HFF-Myc (cell line): ENCODE measurements at places on chromosomes 16 and 17.

GRCh38 chr17:4334776-4335584 is 31.5 kb downstream of the UBE2G1 start:
- no peak for DNase-seq

DNA sequence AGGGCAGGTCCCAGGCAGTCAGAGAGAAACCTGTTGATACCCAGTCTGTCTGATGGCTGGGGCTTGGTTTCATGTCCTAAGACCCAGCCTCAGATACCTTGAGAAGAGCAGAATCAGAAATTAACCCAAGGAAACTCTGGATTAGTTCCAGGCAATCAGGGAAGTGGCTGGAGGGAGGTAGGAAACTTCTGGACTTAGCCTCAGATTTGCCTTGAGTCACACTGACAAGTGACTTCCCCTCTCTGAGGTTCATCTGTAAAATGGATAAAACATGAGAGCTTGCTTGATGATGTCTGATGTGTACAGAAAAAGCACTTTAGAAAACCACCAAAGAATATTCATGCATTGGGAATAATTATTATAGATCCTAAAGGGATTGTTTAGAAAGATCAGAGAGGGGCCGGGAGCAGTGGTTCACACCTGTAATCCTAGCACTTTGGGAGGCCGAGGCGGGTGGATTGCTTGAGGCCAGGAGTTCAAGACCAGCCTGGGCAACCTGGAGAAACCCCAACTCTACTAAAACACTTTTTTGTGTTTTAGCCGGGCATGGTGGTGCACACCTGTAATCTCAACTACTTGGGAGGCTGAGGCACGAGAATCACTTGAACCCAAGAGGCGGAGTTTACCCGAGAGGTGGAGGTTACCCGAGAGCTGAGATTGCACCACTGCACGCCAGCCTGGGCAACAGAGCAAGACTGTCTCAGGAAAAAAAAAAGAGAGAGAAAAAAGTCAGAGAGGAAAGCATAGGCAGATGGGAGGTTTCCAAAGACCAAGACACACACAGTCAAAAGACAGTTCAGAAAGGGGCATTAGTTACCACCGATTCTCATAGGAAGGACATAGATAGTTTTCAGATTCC is 3.8 kb downstream of the CIITA start:
- DNase-seq, result no peak

DNA sequence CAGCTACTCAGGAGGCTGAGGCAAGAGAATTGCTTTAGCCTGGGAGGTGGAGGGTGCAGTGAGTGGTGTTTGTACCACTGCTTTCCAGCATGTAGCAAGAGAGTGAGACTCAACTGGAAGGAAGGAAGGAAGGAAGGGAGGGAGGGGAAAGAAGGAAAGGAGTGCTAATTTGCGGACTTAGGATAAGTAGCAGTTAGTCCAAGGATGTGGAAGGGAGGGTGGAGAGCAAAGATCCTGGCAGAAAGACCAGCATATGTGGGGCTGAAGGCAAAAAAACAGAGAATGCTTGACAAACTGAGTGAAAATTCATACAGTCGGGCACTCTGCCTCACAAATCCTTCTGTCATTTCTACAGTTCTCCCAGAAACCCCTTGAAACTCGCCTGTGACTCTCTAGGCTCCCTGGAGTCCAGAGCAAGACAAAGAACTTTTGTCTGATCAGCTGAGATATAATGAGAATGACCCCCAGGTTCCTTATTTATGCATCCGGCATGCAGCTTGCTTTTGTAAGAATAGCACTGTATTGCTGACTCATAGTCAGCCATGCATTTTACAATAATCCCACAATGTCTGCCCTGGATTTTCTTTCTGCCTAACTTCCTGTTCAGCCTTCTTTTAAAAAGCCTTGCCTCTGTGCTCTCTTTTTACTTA is 31.5 kb downstream of the CDK5RAP3 start:
- DNase-seq, result peak; percentile 25

- DNase-seq, result no peak
These were observed 13.8 kb downstream of the USP22 start for GRCh38 chr17:21029036-21029435.

- no peak for DNase-seq
These were observed 240.8 kb downstream of the STX8 start for GRCh38 chr17:9334536-9335446.

- DNase-seq, result no peak
These were observed 110.8 kb upstream of the DNAH9 start for GRCh38 chr17:11487469-11487868.

DNA sequence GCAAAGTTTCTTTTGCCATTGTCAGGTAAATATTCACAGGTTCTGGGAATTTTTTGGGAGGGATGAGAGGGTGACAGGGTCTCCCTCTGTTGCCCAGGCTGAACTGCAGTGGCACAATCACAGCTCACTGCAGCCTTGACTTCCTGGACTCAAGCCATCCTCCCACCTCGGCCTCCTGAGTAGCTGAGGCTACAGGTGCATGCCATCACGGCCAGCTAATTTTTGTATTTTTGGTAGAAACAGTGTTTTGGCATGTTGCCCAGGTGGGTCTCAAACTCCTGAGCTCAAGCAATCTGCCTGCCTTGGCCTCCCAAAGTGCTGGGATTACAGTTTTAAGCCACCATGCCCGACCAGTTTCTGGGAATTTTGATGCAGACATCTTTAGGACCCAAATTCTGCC is 53.0 kb downstream of the IQCK start:
- DNase-seq, result no peak
